ENCODE measurements at places on chromosomes 1 and 21.

DNA sequence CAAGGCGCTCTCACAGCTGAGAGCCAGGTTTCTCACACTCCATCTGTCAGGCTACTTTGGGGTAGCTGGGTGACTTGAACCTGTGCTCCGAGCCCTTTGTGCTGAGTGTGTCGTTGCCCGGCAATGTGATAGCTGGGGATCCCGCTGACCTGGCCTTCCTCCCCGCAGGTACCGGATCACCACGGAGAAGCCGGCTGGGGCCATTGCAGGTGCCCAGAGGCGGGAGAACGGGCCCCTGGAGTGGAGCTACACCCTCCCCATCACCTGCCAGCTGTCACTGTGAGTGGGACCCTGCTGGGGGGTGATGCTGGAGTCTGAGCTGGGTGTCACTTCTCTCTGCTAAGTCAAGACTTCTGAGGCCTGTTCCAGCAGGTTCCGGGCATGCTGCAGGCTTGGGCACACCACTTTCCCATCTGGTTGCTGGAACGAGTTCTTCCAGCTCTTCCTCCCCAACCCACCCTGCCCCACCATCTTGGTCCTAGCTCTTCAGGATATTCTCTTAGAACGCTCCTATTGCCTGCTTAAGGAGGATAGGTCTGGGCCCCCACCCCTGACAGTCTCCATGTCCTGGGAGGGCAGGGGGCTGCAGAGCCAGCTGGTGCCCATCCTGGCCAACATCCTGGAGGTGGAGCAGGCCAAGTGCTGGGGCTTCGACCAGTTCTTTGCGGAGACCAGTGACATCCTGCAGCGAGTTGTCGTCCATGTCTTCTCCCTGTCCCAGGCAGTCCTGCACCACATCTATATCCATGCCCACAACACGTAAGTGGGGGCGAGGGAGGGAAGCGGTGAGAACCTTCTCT is 7.5 kb downstream of the IKBKE start:
- DNase-seq: no peak

DNA sequence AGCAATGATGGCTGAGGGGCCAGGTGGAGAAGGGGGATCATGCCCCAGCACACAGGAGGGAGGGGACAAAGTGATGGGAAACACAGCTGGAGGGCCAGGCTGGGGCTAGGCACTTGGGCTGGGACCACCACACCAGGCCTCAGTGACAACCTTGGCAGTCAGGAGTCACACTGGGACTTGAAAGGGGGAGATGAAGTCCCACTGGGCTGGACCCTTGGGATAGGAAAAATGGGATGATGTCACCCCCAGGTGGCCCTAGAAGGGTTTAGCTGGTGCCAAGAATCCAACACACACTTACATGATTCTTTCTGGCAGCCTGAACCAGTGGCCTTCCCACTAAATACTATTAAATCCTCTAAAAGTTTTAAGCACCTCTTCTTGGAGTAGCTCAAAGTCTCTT is 17.1 kb downstream of the ZBTB17 start:
- DNase-seq: no peak

DNA sequence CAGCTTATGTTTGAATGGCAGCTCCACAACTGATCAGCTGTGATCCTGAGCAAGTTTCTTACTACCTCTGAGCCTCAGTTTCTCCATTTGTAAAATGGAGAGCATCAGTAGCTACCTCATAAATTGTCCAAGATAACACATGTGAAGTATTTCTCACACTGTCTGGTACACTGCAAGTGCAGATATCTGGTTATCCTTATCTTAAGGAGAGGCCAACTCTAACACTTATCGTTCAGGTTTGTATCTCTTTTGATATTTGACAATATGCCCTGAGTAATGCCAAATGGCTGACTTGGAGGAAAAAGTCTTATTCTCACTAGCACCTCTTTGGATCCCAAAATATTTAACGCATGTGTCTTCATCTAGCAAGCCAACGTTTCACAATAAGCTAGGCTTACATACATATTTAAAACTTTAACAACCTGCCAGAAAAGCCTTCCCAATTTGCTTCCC is 2.7 kb downstream of the CSRP1 start:
- DNase-seq: no peak

- peak; percentile 25 for DNase-seq
These were observed 217.9 kb downstream of the FOXD2 start for GRCh38 chr1:47655521-47656300.

GRCh38 chr1:170660281-170660713 is 3.6 kb upstream of the PRRX1 start:
- peak; percentile 40 for DNase-seq

DNA sequence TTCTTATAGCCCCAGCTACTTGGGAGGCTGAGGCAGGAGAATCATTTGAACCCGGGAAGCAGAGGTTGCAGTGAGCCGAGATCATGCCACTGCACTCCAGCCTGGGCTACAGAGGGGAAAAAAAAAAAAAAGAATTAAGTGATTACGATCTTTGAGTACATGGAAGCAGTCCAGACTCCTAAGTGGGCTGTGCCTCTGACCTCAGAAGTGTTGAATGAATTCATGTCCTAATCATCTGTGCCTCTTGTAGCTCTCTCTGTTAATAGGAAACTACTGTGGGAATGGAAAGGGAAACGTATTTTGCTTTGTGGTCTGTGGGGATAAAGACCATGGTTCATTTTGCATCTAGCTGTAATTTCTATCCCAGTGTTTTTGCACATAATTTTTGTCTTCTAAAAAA is 8.4 kb upstream of the IVNS1ABP start:
- no peak for DNase-seq

DNA sequence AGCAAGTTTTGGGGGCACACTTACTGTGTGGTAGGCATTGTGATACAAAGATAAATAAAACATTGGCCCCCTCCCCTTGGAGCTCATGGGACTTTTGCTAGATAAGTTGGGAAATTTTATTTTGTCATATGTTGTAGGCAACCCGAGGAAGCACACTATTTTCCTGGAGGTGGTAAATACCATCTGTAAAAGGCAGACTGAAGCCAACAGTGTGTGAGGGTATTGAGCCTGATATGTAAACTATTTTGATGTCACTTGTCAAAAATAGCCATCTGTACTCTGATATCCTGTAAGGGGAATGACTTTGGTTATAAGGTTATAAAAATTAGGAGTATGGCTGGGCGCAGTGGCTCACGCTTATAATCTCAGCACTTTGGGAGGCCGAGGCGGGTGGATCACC is 30.6 kb downstream of the VANGL2 start:
- DNase-seq: no peak

GRCh38 chr1:86423873-86424272 is at the start of gene CLCA2:
Gene CLCA2 (plus strand): TSS chr1:86424171. CDS start chr1:86424248, 77 bp downstream.
- no peak for DNase-seq

GRCh38 chr1:217542837-217543236 is 88.1 kb downstream of the GPATCH2 start:
- no peak for DNase-seq

GRCh38 chr1:43786201-43786958 is 79.0 kb downstream of the ST3GAL3 start:
- DNase-seq: no peak

- no peak for DNase-seq
These were observed 14.9 kb downstream of the PLEKHA6 start for GRCh38 chr1:204344665-204345355.

DNA sequence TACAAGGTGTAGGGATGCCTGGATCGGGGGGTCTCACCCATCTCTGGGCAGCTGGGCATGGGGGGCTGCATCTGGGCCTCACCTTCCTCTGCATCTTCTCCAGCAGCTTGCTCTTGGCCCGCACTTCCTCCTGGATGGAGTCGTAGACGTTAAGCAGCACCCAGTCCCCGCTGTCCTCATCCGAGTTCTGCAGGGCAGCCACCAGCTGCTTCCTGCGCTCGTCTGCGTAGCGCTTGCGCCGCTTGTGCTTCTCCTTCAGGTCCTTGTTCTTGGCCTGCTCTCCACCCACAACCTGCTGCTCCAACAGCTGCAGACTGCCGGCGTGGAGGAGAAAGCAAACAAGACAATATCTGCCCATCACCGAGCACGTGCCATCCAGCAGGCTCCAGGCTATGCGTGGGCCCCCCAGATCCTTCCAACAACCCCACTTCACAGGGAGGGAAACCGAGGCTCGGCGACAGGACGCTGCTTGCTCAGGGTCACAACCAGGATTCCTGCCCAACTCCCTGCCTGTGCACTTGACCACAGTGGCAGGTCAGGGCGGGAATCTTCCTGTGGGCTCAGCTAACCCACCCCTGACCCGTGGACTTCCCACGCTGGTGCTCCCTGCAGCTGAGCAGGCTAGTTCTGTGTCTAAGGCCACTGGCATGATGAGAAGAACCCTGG is 21.5 kb upstream of the DDOST start:
- no peak for DNase-seq

DNA sequence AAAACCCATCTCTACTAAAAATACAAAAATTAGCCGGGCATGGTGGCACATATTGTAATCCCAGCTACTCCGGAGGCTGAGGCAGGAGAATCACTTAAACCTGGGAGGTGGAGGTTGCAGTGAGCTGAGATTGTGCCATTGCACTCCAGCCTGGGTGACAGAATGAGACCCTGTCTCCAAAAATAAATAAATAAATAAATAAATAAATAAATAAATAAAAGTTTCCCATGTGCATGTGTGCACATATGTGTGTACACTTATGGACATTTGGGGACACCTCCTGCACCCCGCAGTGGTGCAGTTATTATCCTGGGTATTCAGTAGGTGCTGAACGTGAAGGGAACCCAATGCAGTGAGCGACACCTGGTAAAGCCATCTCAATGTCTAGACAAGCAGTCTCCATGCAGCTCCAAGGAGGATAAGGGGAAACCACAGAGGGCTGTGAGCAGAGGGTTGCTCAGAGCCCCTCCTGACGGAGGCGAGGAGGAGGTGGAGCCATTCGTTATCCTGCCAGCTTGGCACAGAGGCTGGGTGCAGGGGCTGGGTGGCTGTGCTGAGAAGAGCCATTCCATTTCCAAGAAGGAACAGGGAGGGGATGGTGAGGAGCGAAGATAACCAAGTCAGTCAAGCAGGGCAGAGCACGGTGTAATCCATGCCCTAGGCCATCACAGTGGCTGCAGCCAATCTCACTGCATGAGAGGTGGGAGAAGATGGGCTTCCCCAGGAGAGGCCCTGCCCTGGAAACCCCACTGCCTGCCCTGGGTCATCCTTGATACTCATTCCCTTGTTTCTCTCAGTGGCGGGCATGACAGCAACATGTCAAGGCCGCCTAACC is 25.6 kb downstream of the UBIAD1 start:
- no peak for DNase-seq

GRCh38 chr1:156658945-156659574 is 17.1 kb downstream of the BCAN start:
- DNase-seq: no peak

DNA sequence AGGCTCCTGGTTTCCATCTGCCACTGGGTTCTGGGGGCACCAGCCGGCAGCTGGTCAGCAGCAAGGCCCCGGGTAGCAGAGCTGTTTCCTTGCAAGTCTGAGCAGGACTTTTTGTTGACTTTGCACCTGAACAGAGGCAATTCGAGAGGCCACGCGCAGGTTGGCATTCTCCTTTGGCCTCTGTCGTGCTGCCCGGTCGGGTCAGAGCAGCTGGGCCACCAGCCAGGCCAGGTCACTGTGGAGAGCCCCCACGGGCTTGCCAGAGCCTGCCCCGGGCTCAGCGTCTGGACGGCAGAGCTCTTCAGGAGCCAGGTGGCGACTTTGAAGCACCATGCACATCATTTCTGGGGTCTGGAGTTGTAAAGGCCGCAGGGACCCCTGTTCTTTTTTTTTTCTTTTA is 28.4 kb upstream of the TMEM52 start:
- DNase-seq: no peak

- DNase-seq: no peak
These were observed 52.5 kb downstream of the NFASC start for GRCh38 chr1:204923201-204923600.

DNA sequence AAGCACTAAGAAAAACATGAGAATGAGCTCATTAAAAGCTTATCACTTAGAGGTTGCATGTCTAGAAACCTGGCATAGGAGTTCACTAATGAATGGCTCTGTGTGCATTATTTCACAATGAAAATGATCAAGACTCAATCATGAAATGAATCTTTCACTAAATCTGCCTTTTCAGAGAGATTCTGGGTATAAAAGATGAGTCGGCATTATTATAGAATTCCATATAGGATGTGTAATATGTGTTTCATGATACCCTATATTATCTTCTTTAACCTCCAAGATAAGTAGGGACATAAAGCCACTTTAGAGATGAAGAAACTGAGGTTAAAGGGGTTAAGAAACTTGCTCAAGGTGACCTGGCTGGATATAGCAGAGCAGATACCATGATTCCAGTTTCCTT is 368.1 kb downstream of the DUSP10 start:
- DNase-seq: no peak

GRCh38 chr1:42282867-42283583 is 52.0 kb downstream of the FOXJ3 start:
- no peak for DNase-seq

- no peak for DNase-seq
These were observed 61.1 kb upstream of the PTBP2 start for GRCh38 chr1:96660503-96660902.

GRCh38 chr1:247376659-247377058 is 39.3 kb upstream of the NLRP3 start:
- no peak for DNase-seq

GRCh38 chr1:40630488-40631223 is 34.8 kb downstream of the RIMS3 start:
- DNase-seq: no peak

GRCh38 chr1:98157524-98158313 is 236.9 kb upstream of the DPYD start:
- DNase-seq: no peak

GRCh38 chr21:43853851-43854772 is 10.9 kb upstream of the AGPAT3 start:
- no peak for DNase-seq

- no peak for DNase-seq
These were observed 53.3 kb upstream of the FASLG start for GRCh38 chr1:172605641-172606040.

All from right hindlimb (tissue), 1 donor.